Dermis blood vessel endothelial cell (primary cell): ENCODE measurements at places on chromosomes 1 and 21. TPM values are rescaled to one million over a fixed set of nuclear protein-coding genes. Genes with fewer than 3 reads are reported as not detected.

DNA sequence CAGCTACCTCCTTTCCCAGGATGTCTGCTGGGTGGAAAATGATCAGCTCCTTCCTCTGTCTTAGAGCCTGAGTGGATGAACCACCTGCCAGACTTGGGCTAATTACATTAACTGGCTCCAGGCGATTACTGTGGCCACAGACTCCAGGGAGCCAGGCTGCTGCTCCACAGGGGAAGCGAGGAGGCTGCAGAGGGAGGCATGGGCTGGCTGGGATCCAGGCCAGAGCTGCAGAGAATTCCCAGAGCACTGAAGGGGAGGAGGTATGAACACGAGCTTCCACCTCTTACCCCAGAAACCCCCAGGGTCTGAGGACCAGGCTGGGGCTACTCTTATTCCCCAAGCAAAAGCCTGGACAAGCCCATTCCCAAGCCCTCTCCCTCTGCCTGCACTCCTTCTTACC is 136.0 kb upstream of the KLHDC7A start:
- no peak for DNase-seq

- peak; percentile 79 for DNase-seq
Measured at GRCh38 chr1:27097484-27097917, 57.4 kb downstream of the SLC9A1 start.

DNA sequence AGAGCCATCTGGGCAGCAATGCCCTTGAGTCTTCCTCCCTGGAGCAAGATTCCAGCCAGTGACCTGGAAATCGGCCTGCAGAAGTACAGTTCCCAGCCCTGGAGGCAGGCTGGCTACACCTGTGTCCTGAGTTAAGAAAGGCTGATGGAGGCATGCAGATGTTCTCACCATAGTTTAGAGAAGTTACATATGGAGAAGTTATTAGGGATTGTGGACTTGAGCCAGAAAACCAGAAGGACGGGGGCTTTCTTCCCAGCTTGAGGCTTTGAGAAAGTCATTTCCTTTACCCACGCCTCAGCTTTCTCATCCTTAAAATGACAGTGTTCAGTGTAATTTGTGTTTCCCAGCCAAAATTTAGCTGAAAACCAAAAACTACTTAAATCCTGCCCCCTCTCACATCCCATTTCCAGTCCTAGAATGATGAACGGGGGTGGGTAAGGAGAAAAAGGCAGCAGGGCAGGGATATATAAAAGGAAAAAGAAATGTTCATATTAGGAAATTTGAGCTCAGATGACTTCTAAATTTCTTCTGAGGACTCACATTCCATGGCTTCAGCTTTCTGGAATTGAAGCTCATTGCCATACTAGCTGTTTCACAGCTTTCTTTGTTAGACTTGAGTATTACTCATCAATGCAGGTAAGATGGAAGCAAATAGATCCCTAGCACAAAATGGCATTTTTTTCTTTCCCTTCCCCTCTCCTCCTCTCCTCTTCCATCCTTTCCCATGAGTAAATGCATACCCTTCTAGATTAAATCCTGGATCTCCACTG is 14.4 kb upstream of the C8B start:
- no peak for DNase-seq

- peak; percentile 69 for DNase-seq
Measured at GRCh38 chr1:50929376-50929958, 30.6 kb downstream of the FAF1 start.

DNA sequence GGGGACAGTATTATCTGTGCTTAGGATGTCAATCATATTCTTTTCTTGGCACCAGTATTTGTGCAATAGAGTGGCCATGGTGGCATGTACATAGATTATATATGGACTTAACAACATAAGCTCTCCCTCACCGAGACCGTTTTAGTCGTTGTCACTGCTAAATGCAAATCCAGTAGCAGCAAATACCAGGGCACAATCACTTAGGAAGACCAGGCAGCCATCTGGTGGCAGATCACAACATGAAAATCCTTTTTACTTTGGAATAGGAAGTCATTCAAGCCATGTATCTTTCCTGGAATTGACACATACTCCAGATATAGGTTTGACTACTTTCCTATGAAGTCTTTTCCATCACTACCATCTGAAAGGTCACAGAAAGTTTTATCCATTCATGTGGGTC is 53.2 kb upstream of the C1orf87 start:
- DNase-seq, result no peak

DNA sequence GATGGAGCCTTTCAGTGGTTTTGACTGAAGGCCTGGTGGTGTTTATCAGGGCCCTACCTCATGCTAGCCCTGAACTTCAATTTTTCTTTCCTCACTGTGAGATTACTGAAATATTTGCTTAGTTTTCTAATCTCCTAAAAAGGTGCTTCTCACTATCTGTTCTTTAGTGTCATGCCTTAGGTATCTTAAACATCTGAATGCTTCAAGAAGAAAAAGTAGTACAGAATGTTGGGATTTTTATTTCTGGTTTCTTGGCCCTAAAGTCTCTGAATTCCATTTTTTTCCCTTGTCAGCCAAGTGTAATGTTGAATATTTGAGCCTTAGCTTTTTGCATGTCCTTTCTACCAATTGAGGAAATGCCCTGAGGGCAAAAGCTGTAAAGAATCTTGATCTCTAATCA is 47.9 kb upstream of the PRKACB start:
- DNase-seq, result no peak

DNA sequence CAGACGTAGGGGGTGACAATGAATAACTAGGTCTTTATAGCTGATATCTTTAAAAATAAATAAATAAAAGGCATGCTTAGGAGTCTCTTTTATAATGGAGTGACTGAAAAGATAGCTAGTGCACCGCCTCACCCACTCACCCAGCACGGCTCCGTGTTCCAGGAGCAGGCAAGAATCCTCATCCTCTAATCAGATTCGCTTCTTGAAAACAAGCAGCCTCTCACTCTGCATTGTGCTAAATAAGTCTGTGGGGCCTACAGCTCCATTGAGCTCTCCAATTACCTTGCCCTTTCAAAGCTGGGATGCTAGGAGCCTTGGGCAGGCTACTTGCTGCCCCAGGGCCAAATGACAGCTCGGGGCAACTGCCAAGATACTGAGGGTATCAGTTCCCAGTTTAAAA is 91.5 kb downstream of the TIAM1 start:
- no peak for DNase-seq

DNA sequence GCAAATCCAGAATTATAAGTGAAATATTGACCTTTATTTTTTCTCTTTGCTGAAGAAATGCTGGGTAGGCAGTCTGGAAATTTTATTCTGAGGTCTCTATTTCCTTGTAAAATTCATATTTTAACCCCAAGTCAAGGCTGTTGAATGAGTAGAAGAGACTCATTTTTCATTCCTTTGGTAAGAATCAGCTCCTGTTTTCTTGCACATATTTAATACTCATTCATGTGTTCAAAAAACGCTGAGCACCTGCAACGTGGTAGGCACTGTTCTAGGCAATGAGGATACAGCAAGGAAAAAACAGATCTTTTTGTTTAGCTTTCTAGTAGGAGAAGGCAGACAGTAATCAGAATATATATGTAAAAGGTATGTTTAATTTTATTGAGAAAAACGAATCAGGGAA is 1.5 kb downstream of the PRKAA2 start:
- no peak for DNase-seq

DNA sequence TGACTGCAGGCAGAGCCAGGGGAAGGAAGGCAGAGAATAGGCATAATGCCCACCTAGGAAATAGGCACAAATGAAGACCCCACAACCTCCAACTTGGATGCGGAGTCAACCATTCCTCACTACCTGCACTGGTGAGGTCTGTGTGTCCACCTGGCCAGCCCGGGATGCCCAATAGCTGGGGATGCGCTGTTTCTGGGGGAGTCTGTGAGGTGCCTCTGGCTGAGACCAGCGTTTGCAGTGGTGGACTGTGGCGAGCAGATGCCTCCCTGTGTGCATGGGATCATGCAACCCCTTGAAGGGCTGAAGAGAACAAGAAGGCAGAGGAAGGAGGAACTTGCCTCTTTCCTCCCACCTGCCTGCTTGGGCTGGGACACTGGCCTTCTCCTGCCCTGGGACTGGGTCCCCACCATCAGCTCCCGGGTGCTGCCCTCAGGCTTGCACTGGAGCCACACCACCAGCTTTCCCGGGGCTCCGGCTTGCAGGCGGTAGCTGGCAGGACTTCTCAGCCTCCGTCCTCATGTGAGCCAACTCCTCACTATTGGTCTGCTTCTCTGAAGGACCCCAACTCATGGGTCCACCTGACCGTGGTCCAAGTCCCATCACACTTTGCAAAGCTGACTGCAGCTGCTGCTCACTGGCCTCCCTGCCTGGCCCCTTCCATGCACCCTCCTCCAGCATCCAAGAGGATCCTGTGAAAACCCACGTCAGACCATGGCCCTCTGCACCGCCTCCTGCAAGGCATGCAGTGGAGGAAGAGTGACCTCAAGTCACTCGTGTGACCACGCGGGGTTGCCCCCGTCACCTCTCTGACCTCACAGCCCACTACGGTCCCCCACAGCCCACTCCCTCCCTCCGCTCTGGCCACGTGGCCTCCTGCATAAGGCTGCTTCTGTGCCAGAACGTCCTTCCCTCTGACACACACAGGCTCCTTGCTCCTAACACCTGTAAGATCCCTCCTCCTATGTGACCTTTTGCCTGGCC is 2.7 kb upstream of the PDE9A start:
- DNase-seq, result no peak

GRCh38 chr1:42935971-42936308 is 22.7 kb downstream of the SLC2A1 start:
- DNase-seq, result no peak

DNA sequence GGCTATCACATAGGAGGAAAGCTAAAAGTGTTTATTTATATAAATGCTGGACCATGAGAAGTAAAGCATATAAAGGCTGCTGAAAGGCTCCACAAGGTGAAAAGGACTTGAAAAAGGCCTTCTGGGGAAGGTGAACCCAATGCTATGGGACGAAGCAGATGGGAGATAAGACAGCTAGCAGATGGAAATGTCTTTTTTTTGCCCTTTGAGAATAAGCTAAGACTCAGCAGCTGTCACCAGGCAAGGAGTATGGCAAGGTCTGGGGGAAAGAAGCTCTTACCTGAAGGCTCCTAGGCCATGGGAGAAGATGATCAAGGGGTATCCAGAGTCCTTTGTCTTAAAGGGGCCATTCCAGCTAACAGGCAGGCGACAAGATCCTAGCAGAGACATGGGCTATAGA is 9.9 kb downstream of the PAFAH2 start:
- DNase-seq, result no peak

DNA sequence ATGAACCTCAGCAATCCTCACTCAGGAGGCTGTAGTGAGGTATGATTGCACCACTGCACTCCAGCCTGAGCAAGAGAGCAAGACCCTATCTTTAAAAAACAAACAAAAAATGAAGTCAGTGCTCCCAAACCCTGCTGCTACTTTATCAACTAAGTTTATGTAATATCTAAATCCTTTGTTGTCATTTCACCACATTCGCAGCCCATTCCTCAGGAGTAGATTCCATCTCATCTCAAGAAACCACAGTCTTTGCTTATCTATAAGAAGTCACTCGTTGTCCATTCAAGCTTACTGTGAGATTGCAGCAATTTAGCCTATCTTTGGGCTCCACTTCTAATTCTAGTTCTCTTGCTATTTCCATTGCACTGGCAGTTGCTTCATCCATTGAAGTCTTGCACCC is 44.3 kb upstream of the RGL1 start:
- no peak for DNase-seq

Gene PRPF38A
- total RNA-seq, result 15.1 and 23.0 TPM in 2 replicates

Gene PODN
- total RNA-seq, result not detected in 2 replicates

Gene NECTIN4
- 0.17 and 0.28 TPM in 2 replicates for total RNA-seq
